Articular chondrocyte of knee joint (primary cell): ENCODE measurements at places on chromosomes 7 and 10. TPM values are rescaled to one million over a fixed set of nuclear protein-coding genes. Genes with fewer than 3 reads are reported as not detected.

EGR2 gene
- total RNA-seq, result 0.13 and 0.86 TPM in 2 replicates

KIN gene
- total RNA-seq, result 6.7 and 12.9 TPM in 2 replicates

IFIT5 gene
- total RNA-seq, result 39.5 and 42.4 TPM in 2 replicates

FAM25G gene
- total RNA-seq, result not detected in 2 replicates

DNAJC12 gene
- total RNA-seq, result 0.26 and 1.4 TPM in 2 replicates

KNDC1 gene
- total RNA-seq, result 0.54 and 0.65 TPM in 2 replicates
